ENCODE measurements at places on chromosomes 16 and 17. TPM values are rescaled to one million over a fixed set of nuclear protein-coding genes. Genes with fewer than 3 reads are reported as not detected.

GRCh38 chr16:86383488-86384262 is 126.7 kb upstream of the FOXF1 start:
- no peak for DNase-seq

- peak; percentile 10 for DNase-seq
These were observed 8.9 kb downstream of the OR4D1 start for GRCh38 chr17:58156839-58157803.

DNA sequence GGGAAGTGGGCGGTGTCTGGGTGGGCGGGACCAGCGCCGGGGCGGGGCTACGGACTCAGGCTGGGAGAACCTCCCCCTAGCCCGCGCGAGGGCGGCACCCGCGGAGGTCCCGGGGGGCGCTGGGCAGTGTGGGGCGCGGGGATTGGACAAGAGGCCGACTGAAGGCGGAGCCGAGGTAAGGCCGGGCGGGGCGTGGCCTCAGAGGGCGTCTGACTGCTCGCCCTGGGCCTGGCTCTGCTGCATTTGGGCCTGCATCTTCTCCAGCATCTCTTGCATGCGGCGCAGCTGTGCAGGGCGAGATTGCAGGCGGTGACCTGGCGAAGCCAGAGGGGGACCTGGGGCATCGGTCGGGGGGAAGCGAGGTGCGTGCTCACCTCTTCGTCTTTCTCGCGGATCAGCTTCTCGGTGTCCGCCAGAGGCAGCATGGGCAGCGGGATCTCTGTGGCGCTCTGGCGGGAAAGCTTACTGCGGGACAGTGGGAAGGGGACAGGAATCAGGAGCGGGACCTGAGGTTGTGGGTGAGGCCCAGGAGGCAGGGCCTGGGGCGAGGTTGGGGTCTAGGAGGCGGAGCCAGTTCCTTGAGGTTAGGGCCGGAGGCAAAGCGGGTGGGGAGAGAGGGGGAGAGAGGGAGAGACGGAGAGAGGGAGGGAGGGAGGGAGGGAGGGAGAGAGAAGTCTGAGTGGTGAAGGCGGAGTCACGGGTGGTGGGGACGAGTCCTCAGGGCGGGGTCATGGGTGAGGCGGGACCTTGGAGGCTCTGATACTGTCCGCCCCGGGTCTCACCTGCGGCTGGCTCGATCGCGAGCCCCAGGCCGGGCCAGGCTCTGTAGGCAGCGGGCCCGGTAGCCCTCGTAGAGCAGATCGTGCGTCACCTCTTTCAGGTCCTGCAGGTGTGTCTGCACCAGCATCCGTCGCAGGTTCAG is 3.9 kb downstream of the SEPTIN1 start:
- DNase-seq, result peak; percentile 98

DNA sequence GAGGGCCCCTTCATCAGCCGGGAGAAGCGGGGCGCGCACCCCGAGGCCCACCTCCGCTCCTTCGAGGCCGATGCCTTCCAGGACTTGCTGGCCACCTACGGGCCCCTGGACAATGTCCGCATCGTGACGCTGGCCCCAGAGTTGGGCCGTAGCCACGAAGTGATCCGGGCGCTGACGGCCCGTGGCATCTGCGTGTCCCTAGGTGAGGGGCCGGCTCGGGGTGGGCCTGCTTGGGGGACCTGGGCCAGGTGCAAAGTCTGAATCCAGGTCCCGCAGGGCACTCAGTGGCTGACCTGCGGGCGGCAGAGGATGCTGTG is 3.5 kb downstream of the CEMP1 start:
- DNase-seq, result no peak

DNA sequence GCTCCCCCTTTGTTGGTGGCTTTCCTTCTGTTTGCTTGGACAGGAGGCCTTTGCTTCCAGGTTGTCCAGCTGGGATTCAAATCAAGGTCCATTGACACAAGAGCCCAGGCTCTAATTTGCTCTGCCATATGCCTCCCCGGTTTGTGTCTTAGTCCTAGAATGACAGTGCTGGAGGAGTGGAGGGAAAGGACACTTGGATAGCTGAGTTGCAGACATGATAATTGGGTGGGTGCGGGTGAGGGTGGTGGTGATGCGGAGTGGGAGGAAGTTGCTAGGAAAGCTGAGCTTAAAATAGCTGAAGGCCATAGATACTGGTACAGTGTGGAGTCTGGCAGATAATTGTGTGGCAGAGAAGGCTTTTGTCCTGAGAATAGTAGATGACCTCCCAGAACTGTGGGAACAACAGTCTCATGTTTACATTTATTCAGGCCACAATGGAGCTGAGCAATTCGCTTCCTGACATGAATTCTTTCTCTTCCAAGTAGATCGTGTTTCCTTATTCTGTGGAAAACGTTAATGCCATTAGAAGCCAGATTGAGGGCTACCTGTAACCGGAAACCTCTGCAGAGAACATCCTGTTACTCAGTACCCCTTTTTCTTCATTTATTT is 23.8 kb downstream of the SEC14L1 start:
- no peak for DNase-seq

DNA sequence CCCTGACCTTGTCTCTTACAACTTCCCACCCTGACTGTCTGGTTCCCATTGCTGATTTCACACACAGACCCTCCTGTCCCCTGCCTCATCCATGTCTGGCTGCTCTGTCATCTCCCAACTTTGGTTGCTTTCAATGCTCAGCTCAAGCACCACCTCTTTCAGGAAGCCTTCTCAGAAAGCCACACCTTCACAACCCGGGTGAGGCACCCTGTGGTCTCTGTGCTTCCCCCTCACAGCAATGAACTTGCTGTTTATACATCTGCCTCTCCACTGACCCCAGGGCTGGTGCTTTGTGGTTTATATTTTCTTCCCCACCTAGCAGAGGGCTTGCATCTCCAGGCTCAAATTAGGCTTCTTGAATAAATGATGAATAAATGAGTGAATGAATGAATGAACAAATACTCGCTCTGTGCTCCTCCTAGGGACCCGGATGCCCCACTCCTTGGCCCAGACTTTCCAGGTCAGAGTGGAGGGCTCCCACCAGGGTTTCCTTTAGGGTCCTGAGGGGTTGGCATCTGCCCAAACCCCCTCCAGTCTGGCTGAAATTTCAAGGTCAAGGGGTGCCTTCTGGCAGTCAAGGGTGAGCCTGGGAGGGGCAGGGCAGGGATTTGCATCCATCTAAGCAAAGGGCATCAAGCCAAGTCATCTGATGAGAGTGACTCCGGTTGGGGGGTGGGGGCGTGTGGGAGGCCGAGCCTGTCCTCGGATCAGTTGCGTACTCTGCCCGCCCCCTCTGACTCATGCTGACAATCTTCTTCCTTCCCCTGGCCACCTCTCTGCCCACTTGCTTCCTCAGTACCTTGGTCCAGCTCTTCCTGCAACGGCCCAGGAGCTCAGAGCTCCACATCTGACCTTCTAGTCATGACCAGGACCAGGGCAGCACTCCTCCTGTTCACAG is at the start of gene ITGAX:
ITGAX (plus strand) TSS at position 783 of the 898 bp plus-strand sequence; CDS start at position 862, 79 bp downstream.
- DNase-seq, result peak; percentile 4

GRCh38 chr16:48126801-48127644 is 28.8 kb downstream of the ABCC12 start:
- DNase-seq, result no peak

GRCh38 chr16:2787961-2788360 is 601 bp upstream of the PRSS33 start:
- DNase-seq, result no peak

- DNase-seq, result no peak
These were observed 709 bp upstream of the ZNF764 start for GRCh38 chr16:30558789-30559377.

DNA sequence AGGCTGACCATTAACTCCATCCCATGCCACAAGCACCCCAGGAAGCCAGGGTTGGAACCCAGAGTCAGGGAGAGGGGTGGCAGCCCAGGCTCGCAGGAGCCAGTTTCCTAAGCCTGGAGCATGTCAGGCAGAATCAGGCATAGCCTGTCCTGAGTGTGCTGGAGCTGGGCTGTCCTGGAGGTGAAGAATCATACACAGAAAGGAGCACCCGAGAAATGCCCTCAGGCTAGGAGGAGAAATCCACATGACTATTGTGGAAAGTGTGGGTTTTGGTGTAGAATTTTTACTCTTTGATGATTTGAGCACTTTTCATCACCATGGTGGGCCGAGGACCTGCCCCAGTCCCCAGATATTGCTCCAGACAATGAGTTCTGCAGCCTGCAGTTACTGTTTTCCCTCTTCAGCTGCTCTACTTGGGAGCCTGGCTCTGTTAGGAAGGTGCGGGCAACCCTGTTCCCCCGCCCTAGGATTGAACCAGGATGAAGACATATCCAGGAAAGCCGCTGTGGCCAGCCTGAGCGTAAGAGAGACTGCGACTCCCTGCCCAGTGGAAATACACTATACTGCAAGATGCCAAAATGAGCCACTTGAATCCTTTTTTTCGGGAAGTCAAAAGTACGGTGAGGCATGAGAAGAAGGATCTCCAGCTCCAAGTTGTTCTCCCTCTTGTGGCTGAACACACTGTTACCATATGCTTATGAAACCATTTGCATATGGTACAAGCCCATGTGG is 29.0 kb upstream of the HEATR6 start:
- no peak for DNase-seq

- no peak for DNase-seq
These were observed 49.1 kb downstream of the STAT5A start for GRCh38 chr17:42337442-42337841.

DNA sequence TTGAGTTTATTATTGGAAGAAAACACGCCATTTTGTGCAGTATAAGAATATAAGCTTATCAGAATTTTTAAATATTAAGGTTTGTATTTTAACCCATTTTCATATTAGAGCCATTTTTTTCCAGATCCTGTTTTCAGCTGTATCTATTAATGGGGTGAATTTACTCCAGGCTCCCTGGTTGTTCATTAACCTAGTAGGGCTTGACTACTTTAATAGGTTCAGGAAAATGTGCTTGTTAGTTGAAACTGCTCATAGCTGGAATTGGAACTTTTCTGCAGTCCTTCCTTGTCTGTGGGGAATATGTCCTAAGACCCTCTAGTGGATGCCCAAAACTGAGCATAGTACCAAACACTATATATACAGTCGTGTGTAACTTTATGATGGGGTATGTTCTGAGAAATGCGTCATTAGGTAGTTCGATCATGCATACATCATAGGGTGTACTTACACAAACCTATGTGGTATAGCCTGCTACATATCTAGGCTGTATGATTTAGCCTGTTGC is 28.0 kb downstream of the NFAT5 start:
- peak; percentile 41 for DNase-seq

DNA sequence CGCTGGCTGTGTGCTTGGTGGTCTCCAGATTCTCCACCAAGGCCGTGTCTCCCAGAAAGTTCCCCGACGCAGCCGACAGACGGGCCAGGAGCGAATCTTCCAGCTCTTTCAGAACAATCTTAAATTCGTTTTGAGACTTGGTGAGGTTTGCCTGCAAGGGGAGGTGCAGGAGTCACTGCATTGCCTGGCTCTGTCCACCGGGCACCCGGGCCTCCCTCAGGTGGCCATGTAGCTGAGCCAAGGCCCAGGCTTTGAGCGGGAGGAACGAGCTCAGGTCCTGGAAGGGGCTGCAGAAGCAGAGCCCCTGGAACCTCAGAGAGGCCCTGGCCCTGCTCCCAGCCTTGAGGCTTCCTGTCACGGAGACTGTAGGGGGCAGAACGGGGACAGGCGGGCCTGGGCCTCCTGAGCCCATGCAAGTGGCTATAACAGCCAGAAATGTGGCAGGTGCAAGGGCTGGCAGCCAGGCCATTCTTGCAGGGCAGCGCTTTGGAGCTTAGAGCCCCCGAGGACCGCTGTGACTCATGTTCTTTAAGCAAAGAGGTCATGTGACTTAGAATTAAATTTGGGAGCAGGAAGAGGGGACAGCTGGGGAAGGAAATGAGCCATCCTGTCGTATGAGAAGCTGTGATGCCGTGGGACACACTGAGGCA is 72.4 kb downstream of the PGS1 start:
- DNase-seq, result no peak

DNA sequence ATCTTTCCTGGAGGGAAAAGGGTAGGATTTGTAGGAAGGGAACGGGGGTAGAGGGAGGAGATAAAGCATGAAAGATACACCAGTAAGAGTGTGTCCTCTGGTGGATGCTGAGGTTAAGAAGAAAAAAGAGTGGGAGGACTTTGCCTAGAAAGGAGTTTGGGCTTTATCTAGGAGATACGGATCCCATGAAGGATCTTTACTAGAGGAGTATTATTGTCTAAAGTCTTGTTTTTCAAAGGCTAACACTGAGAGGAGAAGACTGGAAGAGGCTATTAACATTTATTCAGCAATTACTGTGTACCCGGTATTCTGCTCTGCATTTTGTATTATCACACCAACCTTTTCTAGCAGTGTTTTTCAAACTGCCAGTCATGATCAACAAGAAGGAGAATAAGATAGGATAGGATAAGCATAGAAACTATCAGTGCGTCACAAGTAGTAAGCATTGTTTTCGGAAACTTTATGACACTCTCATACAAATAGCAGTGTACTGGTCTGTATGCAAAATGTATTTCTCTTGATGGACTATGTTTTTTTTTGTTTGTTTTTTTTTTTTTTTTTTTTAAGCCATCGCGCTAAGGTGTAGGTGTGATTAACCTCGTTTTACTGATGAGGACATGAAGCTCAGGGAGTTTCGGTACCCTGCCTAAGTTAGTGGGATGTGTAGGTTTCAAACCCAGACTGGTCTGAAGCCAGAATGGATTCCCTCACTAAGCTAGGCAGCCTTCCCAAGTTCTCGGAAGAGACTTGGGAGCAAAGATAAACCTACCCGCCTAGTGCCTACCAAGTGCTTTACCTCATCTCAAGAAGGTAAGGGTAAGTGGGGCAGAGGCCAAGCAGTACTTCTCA is 1.3 kb upstream of the SP2 start:
- no peak for DNase-seq

GRCh38 chr17:58991718-58992331 is 114.9 kb downstream of the TRIM37 start:
- DNase-seq, result no peak

DNA sequence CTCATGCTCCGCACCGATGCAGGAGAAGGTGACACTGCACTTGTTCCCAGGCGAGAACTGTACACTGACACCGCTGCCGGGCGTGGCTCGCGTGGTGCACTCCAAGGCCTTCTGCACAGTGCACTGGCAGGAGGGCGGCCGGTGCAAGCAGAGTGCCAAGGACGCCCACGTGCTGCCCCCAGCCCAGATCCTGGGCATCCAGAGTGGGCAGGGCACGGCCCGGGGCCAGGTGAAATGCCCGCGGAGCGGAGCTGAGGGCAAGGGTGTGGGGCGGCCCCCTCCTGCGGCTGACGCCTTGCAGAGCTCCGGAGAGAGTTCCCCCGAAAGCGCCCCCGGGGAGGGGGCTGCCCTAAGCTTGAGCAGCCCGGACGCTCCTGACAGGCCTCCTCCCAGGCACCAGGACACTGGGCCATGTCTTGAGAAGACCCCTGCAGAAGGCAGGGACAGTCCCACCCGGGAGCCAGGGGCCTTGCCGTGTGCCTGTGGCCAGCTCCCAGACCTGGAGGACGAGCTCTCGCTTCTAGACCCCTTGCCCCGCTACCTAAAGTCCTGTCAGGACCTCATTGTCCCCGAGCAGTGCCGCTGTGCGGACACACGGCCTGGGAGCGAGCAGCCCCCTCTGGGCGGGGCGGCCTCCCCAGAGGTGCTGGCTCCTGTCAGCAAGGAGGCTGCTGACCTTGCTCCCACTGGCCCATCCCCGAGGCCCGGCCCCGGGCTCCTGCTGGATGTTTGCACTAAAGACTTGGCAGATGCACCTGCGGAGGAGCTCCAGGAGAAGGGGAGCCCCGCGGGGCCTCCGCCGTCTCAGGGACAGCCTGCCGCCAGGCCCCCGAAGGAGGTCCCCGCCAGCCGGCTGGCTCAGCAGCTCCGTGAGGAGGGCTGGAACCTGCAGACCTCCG is 21.9 kb upstream of the JPT2 start:
- no peak for DNase-seq

Gene OR1F1
- polyA plus RNA-seq, result not detected

Gene PPP1R27
- polyA plus RNA-seq, result 0.22 TPM

Gene PARD6A
- polyA plus RNA-seq, result 2.2 TPM

Gene CTU2
- polyA plus RNA-seq, result 8.2 TPM

Gene PRR35
- 6.6 TPM for polyA plus RNA-seq

Gene UBB
- polyA plus RNA-seq, result 1,960 TPM

Gene ITGB3
- 21.8 TPM for polyA plus RNA-seq

Gene TAT
- polyA plus RNA-seq, result 0.17 TPM
